ENCODE measurements at places on chromosomes 4 and X.

DNA sequence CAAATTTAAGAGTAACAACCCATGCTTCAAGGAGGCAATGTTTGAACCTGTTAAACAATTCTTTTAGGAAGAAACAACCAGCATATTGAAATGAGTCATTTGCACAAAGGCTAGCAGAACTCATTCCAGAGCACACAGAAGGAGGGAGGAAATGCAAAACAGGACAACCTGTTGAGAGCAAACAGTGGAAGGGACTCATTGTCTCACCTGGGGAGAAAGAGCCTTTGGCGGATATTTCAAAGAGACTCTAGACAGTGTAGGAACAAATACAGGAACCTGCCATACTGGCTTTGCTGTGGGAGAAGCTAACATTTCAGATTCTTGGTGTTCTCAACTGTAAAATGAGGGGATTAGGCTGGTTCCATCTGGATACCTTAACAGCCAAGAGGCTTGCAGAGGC lies 14.8 kb upstream of the RASGEF1B start:
- DNase-seq: no peak

GRCh38 chrX:127259742-127260141 lies 440.2 kb downstream of the PRR32 start:
- DNase-seq: no peak

- no peak for DNase-seq
Observed at GRCh38 chr4:1851160-1851559, 4.8 kb downstream of the LETM1 start.

DNA sequence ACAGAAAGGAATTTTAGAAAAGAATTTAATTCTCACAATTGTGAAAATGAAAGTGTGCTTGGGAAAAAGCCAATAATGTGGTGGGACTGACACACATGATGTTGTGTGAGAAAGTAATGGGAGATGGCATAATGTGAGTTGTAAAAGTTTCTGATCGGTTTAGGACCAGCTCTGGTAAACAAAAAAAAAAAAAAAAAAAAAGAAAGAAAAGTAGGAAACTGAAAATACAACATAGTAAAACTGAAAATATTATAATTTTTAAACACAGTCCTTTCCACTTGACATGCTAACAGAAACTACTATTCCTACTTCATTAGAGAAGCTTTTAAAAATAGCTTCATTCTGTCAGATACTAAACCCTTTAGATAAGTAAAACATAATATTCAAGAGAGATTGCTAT lies 28.2 kb downstream of the RAP1GDS1 start:
- no peak for DNase-seq

GRCh38 chr4:155565776-155566175 lies 100.9 kb upstream of the GUCY1A1 start:
- no peak for DNase-seq

- DNase-seq: no peak
Observed at GRCh38 chr4:16862697-16863096, 35.7 kb downstream of the LDB2 start.

DNA sequence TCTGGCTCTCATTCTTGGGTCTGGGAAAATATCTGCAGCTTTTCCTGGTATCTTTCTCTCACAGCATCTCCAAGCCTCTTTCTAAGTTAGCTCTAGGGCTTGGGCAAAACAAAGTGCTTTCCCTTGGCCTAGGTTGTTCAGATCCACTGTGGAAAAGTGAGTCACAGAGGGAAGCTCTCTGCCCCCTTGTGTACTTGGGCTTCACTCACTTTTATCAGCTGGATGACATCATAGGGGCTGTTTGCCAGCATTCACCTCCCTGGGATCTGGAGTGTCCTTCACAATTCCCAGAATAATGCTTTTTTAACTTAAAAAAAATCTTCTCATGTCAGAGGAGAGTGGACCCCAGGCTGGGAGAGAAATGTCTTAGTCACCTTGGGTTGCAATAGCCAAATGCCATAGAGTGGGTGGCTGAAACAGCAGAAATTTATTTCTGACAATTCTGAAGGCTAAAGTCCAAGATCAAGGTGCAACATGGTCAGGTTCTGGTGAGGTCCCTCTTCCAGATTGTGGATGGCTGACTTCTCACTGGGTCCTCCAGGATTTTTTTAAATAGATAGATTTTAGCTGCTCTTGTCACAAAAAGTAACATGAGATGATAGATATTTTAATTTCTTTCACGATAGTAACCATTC lies 247.8 kb downstream of the SH2D1A start:
- no peak for DNase-seq

GRCh38 chrX:74195605-74196004 lies 108.4 kb upstream of the ZCCHC13 start:
- DNase-seq: no peak

DNA sequence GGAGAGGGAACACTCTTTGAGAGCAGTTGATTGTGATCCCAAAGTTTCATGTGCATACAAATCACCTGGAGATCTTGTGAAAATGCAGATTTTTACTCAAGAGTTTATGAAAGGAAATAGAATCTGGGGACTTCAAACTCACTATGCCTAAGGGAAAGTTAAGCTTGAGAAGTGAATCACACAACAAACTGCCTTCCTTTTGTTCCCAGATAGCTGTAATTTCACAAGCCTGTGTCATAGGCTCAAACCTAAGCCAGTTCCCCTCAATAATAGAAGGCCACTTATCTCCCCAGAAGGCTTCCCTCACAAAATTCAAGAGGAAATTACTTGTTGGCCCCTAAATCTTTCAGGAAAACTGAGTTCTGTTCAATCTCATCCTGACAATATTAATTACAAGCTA lies 132.8 kb upstream of the MAGEB16 start:
- DNase-seq: no peak

GRCh38 chrX:121216641-121217374 lies 169.4 kb downstream of the GLUD2 start:
- no peak for DNase-seq

GRCh38 chr4:101393256-101393655 lies 45.9 kb upstream of the PPP3CA start:
- DNase-seq: no peak

- DNase-seq: no peak
Observed at GRCh38 chr4:61211781-61212180, 11.7 kb downstream of the ADGRL3 start.

DNA sequence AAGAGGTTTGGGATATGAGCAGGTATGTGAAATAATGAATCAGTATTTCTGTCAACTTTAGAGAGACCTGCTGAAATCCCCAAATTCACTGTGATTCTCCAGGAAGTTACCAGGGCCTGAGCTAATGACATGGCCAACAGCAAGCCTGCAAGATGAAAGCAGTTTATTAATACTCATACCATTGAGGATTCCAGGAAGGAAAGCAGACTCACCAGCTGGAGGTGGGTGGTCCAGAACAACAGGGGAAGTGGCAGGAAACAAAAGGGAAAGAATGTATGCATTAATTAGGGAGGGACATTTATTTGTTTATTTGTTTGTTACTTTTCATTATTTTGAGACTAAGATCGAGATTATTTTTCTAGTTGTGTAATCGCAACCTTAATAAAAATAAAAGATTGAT lies 196.6 kb upstream of the AGA start:
- DNase-seq: no peak

DNA sequence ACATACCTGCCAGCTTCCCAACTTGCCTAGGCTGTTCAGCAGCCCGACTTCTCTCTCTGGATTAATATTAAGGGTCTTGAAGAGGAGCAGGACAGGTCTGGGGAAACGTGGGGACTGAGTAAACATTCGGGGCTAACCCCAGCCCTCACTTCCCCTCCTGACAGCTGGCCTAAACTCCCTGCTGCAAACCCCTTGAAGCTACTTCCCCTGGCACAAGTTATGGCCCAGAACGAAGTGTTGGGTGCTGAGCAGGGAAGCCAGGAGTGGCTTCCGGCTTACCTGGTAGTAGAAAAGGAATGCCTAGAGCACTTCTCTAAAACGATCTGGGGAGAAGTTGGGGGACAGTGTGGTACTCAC lies 200.0 kb downstream of the BCOR start:
- no peak for DNase-seq

DNA sequence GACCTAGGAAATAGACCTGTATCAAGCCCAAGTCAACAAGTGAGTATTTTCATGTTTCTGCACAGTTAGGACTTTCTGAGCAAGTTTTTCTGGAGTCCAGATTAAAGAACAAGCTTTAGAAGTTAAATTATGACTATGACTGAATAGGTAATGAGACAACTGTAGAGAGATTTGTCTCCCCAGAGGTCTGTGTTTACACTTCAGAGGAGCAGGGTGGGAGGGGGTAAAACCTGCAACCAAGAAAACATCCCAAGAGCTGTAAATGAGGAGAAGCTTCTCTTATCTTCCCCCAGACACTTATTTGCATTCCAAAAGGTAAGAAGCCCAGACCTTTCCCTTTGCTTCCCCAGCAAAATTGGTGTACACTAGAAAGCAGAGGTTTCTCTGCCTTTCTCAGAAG lies 22.1 kb upstream of the CEP135 start:
- no peak for DNase-seq

DNA sequence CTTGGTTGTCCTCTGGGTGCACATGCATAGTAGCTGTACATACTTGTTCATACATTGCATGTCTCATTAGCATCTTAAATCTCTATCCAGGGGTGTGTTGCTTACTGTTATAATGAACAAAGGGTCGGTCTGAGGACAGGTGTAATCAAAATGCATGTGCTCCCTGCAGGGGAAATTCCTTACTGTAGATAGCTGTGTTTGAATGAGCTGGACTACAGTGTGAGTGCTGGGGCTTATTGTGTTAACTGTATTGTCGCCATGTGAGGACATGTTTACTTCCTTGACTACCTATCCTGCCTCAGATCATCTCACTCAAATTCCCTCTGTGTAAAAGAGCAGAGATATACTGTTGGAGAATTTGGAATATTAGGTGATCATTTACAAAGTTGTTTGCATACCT lies 98.7 kb downstream of the KLHL34 start:
- no peak for DNase-seq

- no peak for DNase-seq
Observed at GRCh38 chr4:33696041-33696440, 2548.3 kb downstream of the ARAP2 start.

- DNase-seq: no peak
Observed at GRCh38 chr4:7652451-7652881, 217.7 kb upstream of the PSAPL1 start.

GRCh38 chr4:185810746-185811508 lies 1.1 kb downstream of the SORBS2 start:
- DNase-seq: no peak

DNA sequence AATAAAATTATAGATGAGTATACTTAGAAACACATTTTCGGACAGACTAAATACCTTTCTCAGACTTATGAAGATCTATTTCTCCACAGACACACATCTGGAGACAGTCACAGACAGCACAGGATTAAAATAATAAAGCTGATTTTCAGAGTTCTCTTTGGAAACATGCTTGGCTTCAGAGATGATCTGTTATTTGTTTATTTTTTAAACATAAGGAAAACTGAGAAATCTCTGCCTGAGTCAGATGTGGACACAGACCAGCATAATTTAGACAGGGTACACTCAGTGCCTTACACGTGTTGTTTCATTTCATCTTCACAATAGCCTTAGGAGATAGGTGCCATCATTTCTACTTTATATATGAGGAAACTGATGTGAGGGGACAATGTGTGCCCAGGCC lies 92.1 kb downstream of the SLC9A7 start:
- no peak for DNase-seq

DNA sequence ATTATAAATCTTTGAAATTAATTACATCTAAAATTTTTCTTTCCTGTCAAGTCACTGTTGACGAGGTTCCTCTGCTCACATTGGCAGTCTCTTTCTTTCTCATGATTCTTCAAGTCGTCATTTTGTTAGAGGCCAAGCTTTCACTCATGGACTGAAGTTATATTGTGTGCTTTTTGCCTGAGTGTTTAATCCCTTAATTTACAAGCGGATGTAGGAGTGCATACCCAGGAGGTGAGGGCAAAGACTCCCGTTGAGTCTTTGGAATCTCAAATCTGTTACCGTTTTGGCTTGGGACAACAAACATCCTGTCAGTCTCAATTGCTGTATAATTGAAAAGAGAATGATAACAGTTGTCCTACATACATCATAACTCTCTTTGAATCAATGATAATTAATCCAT lies 345.0 kb downstream of the TRIML1 start:
- DNase-seq: no peak

All from activated CD8-positive, alpha-beta memory T cell treated with anti-CD3 and anti-CD28 coated beads for 48 hours (primary cell).